OCI-M1 (cell line): ENCODE measurements at places on chromosomes 6 and 20.
A peak's percentile ranks its signal among the peaks of the same experiment; 100 is the strongest.

- DNase-seq, result no peak
Observed at GRCh38 chr20:2135013-2135412, 33.4 kb downstream of the STK35 start.

- DNase-seq, result peak; percentile 82
Observed at GRCh38 chr6:87436435-87436834, 28.7 kb downstream of the CFAP206 start.

- no peak for DNase-seq
Observed at GRCh38 chr20:62355516-62355877, 11.6 kb downstream of the LAMA5 start.

DNA sequence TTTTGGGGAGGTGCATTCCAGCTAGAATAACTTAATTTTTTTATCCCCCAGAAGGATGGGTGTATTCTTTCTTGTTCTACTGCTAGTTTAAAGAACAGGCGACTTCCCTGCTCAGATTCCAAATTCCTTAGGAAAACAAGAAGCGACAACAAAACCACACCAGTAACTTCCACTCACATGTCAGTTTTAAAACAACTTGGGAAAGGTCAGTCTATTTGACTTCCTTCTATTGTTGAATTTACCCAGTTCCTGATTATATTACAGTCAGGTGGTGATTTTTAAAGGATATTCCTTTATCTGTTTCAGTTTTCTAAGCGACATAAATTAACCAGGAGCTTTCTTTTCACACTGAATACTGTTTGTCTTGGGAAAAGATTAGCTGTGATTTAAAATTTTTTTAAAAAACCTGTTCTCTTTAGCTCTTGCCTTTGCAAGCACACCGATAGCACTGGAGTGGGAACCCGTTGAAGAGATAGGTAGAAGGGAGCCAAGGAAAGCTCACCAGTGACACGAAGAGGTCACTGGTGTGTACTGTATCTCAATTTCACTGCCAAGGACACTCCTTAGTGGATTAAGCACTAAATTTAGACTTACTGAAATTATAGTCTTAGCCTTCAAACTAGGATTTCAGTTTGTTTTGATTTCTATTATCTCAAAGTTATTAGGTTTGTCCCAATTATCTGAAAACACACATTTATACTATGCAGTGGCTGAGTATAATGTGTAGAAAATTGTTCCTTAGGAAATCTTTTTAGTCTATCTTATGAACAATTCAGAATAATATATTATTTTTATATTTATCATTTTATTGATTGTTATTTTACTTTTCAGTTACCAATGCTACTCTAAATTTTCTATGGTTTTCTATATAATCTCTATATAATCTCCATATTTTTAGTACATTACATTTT lies 22.3 kb downstream of the MARCKS start:
- DNase-seq, result peak; percentile 81

DNA sequence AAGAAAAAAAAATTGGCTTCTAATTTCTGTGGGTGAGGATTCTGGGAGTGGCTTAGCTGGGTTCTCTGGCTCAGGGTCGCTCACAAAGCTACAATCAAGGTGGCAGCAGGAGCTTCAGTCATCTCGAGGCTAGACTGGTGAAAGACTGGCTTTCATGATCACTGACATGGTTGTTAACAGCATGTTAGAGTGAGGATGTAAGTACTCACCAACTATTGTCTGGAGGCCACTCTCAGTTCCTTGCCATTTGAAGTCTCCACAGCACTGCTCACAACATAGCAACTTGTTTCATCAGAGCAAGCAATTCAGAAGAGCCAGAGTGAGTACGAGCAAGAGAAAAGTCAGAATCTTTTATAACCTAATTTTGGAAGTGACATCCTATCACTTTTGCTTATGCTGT lies 145.7 kb upstream of the PRSS16 start:
- no peak for DNase-seq

GRCh38 chr6:110509617-110510241 lies 33.3 kb upstream of the SLC22A16 start:
- DNase-seq, result peak; percentile 88

DNA sequence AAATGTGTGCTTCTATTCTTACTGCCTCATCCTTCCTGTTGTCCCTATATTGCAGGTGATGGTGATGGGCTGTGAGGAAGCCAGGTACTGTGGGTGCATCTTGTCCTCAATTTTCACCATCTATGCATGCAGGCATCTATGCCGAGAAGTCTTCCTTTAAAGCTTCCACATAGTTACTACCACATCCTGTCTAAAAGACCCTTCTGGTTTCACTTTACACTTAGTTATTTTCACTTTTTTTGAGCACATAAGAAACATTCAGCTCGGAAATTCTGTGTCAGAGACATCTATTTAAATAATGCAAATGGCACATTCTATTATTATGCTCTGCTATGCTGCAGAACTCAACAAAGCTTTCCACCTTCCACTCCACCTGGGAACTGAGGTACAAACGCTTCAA lies 28.2 kb upstream of the FABP7 start:
- no peak for DNase-seq

DNA sequence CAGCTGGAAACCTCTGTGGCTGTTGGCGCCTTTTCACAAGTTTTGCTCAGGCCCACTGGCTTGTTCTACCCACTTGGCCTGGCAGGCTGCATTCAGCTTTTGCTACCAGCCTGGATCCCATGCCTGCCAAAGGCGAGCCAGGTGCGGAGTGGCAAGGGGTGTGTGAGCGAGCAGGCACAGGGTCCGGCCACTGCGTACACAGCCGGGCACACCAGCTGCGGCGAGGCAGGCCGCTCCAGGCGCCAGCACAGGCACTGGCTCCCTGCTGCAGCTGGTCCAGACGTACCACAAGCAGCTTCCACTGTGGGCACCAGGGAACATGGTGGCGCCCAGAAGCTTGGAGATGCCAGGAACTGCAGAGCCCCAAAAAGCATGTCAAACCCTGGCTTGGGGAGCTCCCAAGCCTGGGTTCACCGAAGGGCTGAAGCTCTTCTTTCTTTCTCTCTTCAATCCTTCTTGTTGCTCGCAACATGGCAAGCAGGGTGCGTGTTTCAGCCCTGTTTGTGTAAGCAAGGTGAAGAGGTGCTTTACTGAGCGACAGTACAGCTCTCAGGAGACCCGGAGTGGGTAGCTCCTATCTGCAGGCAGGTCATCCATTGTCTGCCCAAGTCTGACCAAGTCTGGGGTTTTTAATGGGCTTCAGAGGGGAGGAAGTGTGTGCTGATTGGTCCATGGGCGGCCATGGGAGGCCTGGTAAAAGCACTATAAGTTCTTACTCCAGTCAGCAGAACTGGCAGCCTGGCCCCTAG lies 32.6 kb upstream of the GRM4 start:
- no peak for DNase-seq

DNA sequence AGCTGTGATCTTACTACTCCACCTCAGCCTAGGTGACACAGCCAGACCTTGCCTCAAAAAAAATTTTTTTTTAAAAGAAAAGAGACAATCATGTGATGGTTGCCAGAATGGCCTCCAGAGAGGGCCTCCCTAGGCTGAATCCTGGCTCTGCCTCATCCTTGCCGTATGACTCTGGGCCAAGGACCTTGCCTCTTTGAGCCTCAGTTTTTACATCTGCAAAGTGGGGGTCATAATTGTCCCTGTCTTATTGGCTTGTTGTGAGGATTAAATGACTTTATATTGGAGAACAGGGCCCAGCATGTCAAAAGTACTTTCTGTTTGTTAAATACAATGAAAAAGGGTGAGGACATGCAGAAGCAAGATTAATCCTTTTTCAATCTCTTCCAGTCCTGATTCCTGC lies 14.4 kb downstream of the SRXN1 start:
- DNase-seq, result no peak

- no peak for DNase-seq
Observed at GRCh38 chr6:72420409-72420808, 201.5 kb upstream of the KCNQ5 start.

GRCh38 chr6:157961832-157962575 lies 19.7 kb upstream of the SYNJ2 start:
- DNase-seq, result no peak

- no peak for DNase-seq
Observed at GRCh38 chr6:139145661-139146060, 10.8 kb downstream of the HECA start.

DNA sequence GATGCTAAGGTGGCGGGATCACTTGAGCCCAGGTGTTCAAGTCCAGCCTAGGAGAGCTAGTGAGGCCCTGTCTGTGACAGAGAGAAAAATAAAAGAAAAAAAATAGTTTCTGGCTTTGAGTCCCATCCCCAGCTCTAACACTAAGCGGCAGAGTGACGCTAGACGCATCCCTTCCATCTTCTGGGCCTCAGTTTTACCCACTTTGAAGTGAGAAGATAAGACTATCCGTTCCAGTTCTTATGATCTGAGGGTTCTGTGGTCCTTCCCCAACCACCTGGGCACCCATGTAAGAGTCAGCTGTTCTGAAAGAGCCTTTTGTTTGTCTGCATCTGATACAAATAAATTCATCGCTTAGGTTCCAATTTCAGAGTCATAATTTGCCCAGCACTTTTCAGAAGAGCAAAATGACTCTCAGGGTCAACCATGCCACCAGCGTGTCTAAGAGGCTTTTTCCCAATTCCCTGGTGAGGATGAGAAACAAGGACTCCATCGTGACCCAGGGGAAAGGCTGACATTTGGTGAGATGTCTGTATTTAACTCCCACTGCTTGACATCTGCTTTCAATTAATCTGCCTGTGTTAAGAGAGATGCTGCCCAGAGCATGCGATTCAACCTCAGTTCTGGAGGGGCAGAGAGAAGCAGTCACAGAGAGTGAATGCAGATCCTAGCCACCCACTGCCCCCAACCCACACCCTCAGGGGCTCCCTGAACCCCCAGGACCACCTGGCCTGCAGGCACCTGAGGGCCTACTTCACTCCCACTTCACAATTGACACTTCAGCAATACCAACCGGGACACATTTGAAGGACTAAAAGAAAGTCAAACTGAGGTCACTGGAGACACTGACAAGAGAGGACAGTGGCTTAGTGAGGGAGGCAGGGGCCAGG lies 131.6 kb upstream of the TOP1 start:
- DNase-seq, result no peak

GRCh38 chr6:134714113-134714512 lies 235.8 kb downstream of the ALDH8A1 start:
- no peak for DNase-seq

- DNase-seq, result no peak
Observed at GRCh38 chr6:160391419-160392116, 43.4 kb downstream of the SLC22A3 start.

DNA sequence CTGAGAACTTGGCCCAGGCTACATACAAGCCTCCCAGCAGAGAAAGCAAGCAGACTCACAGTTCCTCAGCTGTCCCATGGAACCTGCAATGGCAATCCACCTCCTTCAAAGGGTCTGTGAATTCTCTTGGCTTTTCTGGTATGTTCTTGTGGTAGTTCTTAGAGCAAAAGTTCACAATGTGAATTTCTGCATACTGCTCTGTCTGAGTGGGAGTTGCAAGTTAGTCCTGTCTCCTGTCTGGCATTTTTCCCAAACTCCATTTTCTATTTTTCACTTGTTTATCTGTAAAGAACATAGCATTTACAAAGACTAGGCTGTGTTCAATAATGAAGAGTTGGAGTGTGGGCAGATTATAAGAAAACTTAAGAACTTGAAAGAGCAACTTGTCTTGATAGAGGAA lies 269.9 kb downstream of the BCKDHB start:
- DNase-seq, result no peak

GRCh38 chr20:59525500-59526241 lies 78.7 kb upstream of the PHACTR3 start:
- DNase-seq, result peak; percentile 58

DNA sequence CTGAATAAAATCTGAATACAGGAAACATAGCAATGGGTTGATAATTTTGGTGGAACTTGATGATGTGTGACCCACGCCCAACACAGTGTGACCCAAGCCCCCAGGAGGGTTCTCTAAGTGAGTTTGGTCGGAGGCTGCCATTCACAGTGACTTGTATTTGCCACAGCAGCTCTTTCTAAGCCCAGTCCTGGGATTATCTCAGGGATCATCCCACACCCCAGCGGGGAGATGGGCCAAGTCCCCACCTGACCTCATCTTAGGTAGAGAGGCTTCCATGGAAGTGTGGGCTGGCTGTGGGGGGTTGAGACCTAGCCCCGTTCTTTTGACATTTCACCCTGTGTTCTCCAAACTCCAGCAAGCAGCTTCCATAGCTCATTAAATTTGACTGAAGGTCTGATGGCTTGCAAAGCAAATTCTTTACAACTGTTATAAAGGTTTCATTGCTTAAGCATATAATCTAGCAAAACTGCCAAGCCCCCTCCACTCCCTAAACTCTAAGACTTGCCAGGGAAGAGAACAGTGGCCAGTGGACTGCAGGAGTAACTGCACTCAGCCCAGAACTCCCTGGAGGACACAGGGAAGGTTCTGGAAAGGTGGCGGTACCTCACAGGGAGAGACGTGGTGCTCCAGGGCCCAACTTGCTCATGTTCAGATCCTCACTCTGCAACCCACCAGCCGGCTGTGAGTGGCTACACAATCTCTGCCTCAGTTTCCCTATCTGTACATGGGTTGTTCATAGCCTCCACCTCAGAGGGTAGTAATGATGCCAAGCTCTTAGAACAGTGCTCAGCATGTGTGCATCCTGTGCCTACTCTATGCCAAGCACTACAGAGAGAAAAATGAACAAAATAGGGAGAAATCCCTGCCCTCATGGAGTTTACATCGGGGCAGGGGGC lies 1.0 kb upstream of the PCK1 start:
- DNase-seq, result no peak

DNA sequence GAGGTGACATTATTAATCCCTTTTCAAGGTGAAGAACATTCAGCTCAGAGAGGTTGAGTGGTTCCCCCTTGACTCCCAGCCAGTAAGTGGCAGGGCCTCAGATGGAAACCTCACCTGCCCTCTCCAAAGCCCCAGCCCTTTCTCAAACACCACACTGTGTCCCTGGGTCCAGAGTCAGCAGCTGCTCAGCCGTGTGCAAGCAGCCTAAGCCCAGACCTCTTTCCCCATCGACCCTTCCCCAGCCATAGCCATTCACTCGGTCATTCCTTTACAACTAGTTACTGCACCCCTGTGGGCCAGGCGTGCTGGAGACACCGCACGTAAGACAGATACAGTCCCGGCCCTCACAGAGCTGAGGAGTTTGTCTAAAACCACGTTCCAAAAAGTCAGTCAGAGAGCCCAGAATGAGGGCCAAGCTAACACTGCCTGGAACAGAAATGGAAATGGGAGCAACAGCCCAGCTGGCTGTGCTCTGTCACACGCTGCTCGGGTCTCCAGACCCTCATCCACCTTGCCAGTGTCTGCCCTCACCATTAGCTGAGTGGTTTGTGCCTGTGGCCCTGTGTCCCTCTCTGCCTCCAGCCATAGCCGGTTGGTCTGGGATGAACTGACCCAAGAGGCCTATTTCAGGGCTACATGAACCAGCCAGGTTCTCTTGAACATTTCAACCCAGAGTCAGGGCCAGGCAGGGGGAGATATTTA lies 29.6 kb downstream of the ZC3H12D start:
- no peak for DNase-seq

GRCh38 chr20:24341781-24342180 lies 127.6 kb upstream of the SYNDIG1 start:
- no peak for DNase-seq

DNA sequence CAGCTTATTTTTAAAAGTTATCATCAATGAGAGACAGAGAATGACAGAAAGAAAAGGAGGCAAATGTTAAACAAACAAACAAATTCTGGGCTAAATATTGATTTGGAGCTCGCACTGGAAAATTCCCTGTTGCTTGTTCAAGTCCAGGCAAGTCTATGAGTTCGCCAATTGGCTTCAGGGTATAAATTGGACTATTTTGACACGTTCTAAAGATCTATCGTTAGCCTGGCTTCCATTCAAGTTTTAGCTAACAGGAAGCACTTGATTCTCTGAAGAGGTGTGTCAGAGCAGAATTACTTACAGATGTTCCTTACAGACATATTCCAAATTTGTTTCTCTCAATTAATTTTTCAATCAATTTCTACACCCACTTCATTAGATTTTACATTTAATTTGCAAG lies 15.8 kb upstream of the RFPL4B start:
- no peak for DNase-seq

- no peak for DNase-seq
Observed at GRCh38 chr6:144406796-144407195, 121.7 kb downstream of the UTRN start.
